Activated CD8-positive, alpha-beta memory T cell treated with anti-CD3 and anti-CD28 coated beads for 4 hours (primary cell): ENCODE measurements at places on chromosomes 2 and 18.

- DNase-seq = no peak
Measured at GRCh38 chr2:55118643-55119083, 68.4 kb upstream of the RTN4 start.

DNA sequence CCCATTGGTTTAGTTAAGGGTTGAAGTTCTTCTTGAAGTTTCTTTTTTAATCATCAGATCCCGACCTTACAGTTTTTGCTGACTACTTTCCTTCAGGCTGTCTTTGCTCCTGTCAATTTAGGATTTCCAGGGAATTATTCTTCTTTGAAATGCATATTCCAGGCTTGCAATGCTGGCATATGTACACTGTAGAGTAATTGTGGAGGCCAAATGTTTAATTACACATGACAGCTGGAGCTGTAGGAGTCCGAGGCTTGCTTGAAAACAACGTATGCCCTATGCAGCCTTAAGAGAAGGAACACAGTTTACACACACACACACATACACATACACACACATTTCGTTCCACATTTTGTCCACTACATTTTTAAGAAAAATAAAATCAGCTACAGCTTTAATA lies 602.3 kb downstream of the TMEM182 start:
- no peak for DNase-seq

DNA sequence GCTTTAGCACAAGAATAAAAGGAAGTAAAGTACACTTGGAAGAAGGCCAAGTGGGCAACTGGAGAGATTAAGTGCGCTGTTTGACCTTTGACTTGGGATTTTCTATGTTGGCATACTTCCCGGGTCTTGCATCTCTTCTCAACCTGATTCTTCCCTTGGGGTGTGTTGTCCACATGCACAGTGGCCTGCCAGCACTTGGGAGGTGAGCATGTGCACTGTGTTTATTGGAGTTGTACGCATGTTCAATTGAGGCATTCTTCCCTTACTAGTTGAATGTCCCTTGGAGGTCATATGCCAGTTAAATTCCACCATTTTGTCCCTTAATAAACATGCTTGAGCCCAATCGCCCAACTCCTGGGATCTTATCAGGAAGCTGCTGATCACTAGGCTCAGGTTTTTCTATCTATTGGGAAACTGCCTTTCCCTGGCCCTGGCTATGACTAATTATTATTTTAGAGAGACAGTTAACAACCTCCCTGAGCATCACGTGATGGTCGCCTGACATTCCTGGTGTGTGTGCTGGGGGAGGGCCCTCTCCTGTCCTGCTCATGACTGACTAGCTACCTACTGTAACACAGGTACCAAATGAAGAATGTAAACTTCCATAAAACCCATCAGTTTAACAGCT lies 62.5 kb upstream of the RAPGEF4 start:
- no peak for DNase-seq

- no peak for DNase-seq
Measured at GRCh38 chr2:128597121-128597762, 278.6 kb upstream of the HS6ST1 start.
